ENCODE measurements at places on chromosomes 2 and 18.

DNA sequence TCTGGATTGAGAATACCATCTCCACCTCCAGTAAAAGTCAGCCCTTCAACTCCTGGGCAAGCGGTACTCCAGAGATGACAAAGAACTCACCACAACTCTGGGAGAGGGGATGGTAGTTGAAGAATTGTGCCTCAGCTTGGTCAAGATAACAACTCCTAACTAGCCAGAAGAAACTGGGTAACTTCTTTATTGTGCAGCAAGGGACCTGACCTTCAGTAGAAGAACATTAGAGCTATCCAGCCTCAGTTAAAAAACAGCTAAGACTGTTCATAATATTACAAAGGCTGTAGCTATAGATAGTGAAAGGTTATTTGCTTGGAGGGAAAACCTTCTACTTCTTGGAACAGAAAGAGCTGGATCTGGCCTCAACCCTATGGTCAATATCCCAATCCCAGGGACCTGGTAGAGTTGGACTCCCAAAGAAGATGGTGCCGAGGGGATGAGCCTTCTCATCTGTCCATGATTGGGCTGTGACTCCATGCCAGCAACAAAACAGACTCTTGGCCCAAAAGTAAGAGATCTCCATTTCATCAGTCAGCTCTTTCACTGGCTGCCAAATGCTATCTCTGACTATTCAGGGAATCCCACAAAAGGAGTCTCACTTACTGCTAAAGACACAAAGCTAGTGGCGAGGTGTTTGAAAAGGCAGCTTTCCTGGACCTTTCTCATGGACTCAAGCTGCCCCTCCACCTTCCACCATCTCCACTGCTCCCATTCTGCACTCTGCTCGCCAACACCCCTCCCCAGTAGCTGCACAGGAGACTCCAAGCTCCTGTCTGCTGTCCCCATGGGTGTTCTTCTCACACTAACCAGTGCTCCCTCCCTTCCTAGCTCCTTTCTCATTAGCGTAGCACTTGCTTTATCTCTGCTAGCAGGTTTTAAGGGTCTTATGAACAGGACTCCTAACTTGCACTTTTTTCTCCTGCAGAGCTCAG, 145.8 kb downstream of the CAPN13 start:
- no peak for DNase-seq

DNA sequence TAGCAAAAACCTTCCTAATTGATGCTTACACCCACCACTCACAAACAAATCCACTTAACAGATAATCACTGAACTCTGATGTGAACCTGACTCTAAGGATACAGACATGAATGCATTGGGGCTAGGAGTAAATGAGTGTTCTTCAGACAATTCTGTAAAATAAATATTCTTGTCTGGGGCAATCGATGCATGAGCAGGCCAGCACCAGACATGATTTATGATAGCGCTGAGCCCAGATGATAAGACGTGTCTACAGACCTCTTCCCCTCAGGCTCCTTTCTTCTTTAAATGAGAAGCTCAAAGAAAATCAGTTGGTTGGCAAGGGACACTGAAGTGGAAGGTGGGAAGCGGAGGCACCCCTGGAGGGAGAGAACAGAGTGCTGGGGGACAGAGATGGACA, 27.3 kb upstream of the BIN1 start:
- DNase-seq = no peak

DNA sequence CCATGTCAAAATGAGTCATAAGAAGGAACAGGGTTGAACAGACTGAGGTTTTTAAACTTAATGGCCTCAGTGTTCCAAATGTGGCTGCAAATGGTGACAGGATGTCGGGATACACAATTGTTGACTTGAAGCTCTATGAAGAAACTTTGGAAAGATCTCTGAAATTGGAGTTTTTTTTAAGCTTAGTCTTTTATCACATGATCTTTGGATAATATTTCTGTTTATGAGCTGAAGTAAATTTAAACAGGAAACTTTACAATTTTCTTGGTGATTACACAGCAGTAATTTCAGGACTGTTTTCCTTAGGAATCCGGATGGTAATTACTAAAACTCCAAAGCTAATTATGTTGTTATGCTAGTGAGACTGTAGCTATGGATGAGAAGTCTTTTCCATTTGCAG, 199.1 kb upstream of the NRXN1 start:
- no peak for DNase-seq

DNA sequence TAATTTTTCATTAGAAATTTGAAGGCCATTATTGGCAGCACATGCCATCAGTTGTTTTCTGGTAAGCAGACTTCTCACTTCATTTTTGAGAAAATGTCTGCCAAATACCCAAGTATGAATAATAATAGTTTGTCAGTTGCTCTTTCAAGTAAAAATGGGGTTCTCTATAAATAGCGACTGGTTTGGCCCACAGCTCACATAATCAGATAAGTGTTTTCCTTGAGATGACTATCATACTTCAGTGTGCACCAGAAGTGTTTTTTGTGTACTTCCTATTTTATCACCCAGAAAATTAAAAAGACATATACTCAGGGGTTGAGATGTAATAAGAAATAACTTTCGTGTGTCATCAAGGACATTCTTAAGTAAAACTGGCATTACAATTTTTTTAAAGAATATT, 147.1 kb downstream of the PHLPP1 start:
- no peak for DNase-seq

GRCh38 chr2:113124181-113124961, 3.0 kb upstream of the IL1RN start:
- no peak for DNase-seq

DNA sequence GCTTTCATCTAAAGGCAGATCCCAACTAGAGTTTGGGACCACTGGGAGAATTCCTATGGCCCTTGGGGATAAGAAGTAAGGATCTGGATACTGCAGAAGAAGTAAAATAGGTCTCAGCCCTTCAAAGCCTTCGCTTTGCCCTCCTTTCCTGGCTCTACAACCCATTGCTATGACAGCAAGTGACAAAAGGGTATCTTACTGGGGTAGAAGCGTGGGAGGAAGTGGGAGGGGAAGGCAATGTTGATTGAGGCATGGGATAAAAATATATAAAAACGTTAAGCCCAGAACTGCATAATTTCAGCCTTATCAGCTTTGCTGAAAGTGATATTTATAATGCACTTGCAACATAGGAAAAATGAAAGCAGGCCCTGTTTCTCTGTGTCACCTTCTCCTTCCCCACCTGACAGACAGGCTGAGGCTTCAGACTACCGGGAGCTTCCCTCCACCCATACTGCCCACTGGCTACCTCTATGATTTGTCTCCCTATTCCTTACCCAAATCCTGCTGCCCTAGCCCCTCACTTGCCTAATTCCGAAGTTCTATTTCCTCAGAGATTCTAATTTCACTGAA, 14.9 kb upstream of the SOS1 start:
- DNase-seq = no peak

Data from stimulated activated CD8-positive, alpha-beta memory T cell treated with anti-CD3 and anti-CD28 coated beads, Interleukin-4, amount 100 ng/mL, for 1 hour (primary cell).